Activated CD4-positive, alpha-beta memory T cell treated with anti-CD3 and anti-CD28 coated beads for 36 hours (primary cell): ENCODE measurements at places on chromosomes 1 and 21.

DNA sequence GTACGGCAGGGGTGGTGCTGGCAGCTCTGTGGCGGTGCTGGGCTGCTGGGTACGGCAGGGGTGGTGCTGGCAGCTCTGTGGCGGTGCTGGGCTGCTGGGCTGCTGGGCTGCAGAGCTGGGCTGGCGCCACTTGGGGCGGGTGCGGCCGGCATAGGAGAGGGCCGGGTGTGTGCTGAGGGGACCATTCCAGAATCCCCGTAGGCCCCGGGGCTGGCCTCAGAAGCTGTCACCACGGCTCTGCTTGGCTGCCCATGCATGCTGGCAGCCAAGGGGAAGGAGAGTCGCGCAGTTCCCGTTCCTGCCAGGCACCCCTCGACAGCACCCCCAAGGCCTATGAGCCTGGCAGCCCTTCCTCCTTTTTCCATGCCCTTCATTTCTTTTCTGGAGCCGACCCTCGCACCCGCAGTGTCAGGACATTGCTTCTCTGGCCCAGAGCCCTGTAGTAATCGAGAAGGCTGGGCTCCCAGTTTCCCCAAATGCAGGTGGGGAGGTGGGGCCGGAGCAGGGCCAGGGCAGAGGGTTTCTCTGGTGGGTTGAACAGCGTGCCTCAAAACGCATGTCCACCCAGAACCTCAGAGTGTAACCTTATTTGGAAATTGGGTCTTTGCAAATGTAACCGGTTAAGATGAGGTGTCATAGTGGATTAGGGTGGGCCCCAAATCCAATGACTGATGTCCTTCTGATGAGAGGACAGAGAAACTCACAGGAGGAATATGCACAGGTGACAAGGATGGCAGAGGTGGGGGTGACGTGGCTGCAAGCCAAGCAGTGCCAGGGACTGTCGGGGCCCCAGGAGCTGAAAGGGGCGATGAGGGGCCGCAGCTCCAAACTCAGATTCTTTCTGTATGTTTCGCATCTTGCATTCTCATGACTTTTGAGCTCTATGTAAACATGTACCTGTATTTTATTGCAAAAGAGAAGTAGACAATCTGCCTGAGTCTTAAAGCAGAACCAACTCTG is 71.0 kb upstream of the ACTRT2 start:
- no peak for DNase-seq

DNA sequence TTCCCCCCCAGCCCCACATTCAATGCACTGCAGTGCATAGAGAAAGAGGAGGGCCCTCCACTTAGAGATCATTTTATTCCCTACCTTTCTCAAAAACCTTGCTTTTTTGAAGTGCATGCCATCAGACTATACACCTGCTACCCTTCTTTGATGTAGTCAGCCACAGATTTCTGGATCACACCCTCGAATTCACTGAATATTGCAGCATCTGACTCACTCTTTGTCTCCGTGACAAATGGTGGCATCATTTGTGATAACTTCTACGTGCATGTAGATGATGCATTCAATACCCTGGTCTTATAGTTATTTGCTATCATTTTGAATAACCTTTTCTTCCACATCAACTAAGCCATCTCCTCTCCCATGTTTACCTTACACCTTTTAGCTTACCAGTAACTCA is 310.3 kb upstream of the SGIP1 start:
- DNase-seq = no peak

DNA sequence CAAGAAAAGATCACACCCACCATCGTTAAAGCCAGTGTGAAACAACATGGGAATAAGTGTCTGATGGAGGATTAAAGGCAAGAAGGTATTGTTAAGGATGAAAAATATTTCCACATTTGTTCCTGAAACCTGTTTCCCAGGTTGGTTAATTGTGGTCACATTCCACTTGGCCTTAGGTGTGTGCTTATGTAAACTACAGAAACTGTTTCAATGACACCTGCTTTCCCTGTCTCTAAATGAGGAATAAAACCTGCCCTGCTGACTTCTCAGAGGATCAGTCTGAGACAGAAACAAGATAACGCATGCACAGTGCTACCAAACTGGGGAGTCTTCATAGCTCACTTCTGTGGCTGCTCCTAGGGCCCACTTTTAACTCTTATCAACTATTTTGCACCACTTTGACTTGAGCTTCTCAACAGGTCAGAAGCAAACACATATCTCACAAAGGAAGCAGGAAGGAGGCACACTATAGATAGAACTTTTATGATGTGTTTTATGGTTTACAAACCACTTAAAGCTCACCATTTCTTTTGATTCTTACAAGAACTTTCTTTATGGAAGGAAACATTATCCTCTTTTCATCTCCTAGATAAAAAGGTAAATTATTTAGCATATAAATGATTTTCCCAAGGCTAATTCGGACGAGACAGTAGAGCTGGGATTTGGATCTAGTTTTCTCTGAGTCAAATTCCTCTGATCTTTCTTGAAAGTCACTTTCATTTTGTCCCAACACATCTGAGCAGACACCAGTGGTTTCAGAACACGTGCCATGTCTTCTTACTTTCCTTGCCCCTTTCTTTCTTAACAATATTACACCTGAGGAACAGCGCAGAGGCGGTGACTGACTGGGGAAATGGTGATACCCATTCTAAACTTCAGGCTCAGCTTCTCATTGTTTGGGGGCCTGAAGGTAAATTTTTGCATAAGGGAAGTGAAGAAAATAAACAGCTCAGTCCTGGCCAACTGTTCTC is 33.4 kb downstream of the CYP2J2 start:
- no peak for DNase-seq

DNA sequence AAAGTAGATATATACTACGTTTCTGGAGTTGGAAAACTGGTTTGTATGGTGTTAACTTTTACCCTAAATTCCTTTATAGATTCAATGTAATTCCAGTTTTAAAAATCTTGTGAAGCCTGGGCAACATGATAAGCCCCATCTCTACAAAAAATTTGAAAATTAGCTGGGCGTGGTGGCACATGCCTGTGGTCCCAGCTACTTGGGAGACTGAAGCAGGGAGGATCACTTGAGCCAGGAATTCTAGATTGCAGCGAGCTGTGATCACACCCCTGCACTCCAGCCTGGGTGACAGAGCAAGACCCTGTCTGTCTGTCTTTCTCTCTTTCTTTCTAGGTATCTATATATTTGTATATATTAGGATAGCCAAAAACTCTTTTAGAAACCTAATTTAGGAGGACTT is 141.9 kb downstream of the CLEC20A start:
- no peak for DNase-seq

- no peak for DNase-seq
Measured at GRCh38 chr1:8340448-8340847, 22.5 kb downstream of the SLC45A1 start.

DNA sequence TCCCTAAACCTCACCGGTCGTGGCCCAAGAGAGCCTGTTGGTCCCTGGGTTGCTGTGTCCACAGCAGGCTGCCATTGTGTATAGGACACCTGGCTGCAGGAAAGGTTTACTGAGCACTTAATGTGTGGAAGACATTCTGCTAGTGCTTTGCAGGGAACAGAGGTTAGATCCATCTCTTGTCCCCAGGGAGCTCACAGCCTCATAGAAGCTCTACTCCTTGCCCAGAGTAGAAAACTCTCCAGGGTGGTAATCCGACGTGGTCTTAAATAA is 16.9 kb upstream of the ALPL start:
- no peak for DNase-seq

- DNase-seq = no peak
Measured at GRCh38 chr21:33789697-33790096, 125.9 kb downstream of the ATP5PO start.

DNA sequence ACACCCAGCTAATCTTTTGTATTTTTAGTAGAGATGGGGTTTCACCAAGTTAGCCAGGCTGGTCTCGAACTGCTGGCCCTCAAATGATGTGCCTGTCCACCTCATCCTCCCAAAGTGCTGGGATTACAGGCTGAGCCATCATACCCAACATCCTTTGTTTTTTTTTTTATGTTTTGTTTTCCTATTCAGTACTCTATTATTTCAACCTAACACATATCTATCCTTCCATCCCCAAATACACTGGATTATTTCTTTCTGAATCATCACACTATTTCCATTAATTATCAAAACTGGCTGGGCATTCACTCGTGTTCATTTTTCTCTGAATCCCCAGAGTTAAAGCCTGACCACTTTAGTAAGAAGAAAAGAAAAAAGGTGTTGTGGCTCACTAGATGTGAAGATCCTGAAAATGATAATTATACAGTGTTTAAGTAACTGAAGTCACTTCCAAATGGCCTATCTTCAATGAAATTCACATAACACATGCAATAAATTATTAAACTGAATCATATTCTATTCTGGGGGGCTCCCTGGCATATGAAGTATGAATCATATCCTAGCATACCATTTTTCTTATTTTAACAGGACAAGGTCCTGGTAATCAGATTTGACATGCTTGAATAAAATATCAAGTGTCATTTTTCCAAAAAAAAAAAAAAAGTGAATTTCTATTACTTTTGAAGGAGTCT is 1754.2 kb downstream of the BRINP3 start:
- DNase-seq = no peak

DNA sequence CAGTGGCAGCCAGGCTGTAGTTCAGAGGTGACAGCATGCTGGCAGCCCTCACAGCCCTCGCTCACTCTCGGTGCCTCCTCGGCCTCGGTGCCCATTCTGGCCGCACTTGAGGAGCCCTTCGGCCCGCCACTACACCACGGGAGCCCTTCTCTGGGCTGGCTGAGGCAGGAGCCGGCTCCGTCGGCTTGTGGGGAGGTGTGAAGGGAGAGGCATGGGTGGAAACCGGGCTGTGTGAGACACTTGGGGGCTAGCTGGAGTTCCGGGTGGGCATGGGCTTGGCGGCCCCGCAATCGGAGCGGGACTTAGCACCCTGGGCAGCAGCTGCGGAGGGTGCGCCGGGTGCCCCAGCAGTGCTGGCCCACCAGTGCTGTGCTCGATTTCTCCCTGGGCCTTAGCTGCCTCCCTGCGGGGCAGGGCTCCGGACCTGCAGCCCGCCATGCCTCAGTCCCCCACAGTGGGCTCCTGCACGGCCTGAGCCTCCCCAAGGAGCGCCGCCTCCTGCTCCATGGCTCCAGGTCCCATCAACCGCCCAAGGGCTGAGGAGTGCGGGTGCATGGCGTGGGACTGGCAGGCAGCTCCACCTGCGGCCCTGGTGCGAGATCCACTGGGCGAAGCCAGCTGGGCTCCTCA is 396.8 kb downstream of the FAM72C start:
- no peak for DNase-seq

DNA sequence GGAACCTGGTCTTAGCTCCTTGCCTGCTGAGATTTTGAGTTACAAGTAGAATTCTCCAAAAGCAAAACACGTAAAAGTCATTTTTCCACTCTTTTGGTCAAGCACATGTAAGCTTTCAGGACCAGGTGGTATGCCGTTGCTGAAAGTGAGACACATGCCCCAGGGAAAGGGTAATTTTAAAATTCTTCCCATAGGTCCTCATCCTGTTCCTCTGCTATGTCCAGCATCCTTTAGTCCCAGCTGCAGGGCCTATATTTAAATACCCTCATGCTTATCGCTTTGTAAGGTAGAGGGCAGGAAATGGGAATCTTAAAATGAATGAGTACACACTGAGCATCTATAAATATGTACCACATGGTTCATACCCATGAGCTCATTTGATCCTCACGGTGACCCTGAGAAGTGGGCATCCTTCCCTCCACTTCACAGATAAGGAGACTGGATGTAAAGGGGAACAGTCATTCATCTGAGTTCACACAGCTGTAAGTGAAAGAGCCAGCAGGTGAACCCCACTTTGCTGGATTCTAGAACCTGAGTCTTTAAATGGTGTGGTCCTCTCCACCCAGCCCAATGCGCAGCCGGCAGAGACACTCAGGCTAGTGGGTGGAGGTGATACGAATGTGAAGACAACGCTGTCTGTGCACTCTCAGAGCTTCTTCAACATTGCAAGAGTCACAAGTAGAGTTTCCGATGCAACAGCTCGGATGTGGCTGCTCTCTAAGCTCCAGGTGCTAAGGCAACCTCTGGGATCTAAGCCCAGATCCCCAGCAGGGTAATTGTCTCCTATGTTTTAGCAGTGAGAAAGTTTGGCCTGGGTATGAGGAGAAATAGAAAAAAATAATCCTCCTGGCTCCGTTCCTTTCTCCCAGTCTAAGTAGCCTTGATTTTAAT is 163.5 kb downstream of the PLXNA2 start:
- DNase-seq = no peak
